Pancreas (tissue), 10 donors: ENCODE measurements at places on chromosomes 6 and 20. TPM values are rescaled to one million over a fixed set of nuclear protein-coding genes. Genes with fewer than 3 reads are reported as not detected.
A peak's percentile ranks its signal among the peaks of the same experiment; 100 is the strongest.

DNA sequence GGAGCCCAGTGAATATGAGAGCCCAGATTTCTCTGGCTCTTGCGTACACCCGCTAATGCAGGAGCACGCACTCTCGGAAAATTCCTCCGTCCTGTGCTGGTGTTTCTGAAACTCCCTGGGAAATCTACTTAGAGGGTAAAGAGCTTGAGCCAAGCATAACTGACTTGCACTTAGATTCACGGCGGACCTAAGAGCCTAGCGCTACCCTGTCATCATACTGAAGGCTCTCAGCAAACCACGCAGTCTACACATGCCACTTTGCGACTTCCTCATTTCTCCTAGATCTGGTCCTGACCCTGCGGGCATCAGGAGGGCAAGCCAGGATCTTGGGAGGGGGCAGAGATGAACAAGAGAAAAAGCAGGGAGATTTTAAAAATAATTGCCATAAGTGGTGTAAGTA, 324.7 kb downstream of the CD83 start:
- DNase-seq = no peak

DNA sequence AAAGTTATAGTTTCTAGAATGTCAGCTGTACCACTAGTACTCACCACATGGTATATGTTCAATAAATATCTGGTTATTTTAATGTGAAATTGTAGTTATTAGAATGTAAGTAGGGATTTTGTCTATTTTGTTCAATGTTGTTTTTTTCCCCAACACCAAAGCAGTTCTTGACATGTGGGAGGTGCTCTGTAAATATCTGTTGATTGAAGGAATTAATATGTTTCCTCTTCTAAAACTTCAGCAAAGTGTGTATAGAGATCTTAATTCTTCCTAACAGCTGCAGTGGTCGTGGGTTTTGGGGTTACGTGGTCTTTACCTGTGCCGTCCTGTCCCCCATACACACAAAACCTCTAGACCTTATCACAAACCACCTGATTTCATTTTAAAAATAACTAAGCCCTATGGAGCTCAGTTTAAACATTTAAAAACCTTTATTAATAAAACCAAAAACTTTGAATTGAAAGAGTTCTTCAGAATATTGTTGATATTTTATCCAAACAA, 471.9 kb upstream of the SOX4 start:
- no peak for DNase-seq

DNA sequence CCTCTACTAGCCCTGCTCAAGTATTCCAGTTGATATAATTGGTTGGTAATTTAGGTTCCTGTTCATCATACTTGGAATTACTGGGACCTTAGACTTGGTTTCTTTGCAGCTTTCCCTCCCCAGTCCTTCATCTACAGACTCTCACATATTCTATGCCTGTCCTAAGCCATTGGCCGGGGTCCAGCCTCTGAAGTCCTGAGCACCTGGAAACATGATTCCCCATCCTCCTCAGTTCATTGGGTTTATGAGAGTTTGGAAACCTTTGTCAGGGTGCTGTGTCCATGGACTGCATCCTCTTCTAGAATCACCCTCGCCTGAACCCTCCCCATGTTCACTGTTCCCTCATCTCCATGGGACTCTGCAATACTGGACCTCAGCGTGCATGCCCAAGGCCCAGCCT, 8.8 kb downstream of the GSTA2 start:
- no peak for DNase-seq

DNA sequence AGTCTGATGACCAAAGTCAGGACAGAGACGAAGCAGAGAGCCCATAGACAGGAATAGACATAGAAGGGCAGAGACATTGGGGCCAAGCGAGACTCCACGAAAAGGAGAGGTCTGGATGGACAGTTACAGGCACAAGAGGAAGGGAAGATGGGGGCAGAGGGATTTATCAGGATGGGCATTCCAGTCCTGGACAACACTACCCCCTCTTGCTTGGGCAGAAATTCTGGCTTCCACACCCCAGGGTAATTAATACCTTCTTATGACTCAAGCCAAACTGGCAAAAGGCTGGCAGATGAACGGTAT, 82.2 kb upstream of the MAFB start:
- DNase-seq = no peak

GRCh38 chr20:25221592-25222460, 26.1 kb upstream of the PYGB start:
- no peak for DNase-seq

GRCh38 chr6:27890445-27891319, 21.5 kb downstream of the OR2B2 start:
- no peak for DNase-seq

DNA sequence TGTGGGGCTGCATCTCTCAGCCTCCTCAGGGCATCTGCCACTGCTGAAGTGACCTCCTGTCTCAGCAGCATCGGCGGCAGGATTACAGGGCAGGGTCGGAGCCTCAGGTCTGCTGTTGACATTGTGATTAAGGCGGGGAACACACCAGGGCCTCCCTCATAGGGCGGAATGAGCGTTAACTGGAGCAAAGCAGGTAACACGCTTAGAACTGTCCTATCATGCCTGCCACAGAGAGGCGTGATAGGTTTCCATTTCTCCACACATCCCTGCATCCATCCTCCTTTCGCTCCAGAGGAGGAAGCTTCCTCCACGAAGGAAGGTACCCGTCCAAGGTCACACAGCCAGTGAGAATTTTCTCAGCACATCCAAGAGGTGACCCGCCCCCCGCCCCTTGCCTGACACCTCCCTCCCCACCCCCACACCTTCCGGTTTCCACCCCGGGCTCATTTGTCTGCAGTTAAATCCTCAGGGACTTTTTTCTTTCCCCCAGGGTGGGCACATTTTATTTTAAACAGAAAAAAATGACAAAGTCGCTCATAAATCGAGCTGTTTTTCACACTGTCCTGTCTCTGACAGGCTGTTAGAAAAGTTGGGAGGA, 200.8 kb downstream of the TFAP2C start:
- no peak for DNase-seq

DNA sequence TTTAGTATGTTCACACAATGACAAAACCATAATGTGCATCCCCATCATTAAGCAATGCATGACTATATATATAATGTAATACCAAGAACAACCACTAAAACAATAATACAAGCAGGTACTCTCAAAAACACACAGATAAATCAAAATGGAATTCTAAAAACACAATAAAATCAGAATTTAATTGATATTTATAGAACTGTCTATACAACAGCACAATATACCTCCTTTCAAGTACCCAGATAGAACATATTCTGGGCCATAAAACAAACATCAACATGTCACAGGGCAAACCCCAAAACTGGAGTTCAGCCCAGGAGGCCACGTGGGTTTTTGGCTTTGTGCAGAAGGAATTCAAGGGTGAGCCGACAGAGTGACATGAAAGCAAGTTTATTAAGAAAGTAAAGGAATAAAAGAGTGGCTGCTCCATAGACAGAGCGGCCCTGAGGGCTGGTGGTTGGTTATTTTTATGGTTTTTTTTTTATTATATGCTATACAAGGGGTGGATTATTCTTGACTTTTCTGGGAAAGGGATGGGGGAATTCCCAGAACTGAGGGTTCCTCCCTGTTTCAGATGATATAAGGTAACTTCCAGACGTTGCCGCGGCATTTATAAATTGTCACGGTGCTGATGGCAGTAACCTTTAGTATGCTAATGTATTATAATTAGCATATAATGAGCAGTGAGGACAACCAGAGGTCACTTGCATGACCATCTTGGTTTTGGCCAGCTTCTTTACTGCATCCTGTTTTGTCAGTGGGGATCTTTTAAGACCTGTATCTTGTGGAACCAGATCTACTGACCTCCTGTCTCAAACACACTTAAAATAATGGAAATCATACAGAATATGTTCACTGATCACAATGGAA, 5.6 kb downstream of the RAB23 start:
- DNase-seq = no peak

DNA sequence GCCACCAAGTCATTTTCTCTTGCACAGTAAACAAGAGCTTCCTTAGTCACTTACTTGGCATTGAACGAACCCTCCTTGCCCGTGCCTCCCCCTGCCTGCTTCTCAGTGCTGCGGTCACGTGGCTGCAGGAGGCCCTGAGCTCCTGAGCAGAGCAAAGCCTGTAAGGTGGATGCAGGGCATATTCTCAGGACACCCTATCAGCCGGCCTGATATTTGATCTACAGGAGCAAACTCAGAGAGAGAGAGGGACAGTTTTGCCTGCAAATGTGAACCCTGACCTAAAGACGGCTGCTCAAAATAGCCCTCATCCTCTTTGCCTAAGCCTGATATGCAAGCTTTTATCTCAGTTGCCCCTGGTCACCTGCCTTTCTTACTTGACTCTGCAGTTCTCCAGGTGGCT, 93.0 kb upstream of the POPDC3 start:
- DNase-seq = peak; percentile 19

- DNase-seq = no peak
Measured at GRCh38 chr20:12198281-12198680, 280.6 kb downstream of the BTBD3 start.

GRCh38 chr20:3734111-3734843, 1.8 kb downstream of the HSPA12B start:
- peak; percentile 38 for DNase-seq

DNA sequence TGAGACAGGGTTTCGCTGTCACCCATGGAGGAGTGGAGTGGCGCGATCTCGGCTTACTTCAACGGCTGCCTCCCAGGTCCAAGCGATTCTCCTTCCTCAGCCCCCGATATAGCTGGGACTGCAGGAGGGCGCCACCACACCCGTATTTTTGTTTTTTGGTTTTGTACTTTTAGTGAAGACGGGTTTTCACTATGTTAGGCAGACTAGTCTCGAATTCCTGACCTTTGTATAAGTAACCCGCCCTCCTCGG, 115.4 kb upstream of the BTN3A2 start:
- DNase-seq = no peak

- no peak for DNase-seq
Measured at GRCh38 chr6:89734526-89734925, 85.1 kb downstream of the MDN1 start.

TPD52L1 gene
- 22.0 TPM for polyA plus RNA-seq

LGSN gene
- polyA plus RNA-seq = 0.12 TPM

RRAGD gene
- 6.2 TPM for polyA plus RNA-seq

LY6G6C gene
- not detected for polyA plus RNA-seq

TBXT gene
- polyA plus RNA-seq = not detected

PPP1R14C gene
- 7.3 TPM for polyA plus RNA-seq

DPM1 gene
- polyA plus RNA-seq = 34.8 TPM

EFCAB8 gene
- polyA plus RNA-seq = 0.14 TPM

HMGCLL1 gene
- polyA plus RNA-seq = 8.1 TPM

C6orf132 gene
- polyA plus RNA-seq = 6.1 TPM

MOG gene
- polyA plus RNA-seq = not detected

CGA gene
- not detected for polyA plus RNA-seq

MAP1LC3A gene
- polyA plus RNA-seq = 94.2 TPM

TREM2 gene
- polyA plus RNA-seq = 1.5 TPM

BEND6 gene
- 0.27 TPM for polyA plus RNA-seq

KIAA0408 gene
- 4.9 TPM for polyA plus RNA-seq

RFX6 gene
- 20.8 TPM for polyA plus RNA-seq
